ENCODE measurements at places on chromosomes 4 and X.

DNA sequence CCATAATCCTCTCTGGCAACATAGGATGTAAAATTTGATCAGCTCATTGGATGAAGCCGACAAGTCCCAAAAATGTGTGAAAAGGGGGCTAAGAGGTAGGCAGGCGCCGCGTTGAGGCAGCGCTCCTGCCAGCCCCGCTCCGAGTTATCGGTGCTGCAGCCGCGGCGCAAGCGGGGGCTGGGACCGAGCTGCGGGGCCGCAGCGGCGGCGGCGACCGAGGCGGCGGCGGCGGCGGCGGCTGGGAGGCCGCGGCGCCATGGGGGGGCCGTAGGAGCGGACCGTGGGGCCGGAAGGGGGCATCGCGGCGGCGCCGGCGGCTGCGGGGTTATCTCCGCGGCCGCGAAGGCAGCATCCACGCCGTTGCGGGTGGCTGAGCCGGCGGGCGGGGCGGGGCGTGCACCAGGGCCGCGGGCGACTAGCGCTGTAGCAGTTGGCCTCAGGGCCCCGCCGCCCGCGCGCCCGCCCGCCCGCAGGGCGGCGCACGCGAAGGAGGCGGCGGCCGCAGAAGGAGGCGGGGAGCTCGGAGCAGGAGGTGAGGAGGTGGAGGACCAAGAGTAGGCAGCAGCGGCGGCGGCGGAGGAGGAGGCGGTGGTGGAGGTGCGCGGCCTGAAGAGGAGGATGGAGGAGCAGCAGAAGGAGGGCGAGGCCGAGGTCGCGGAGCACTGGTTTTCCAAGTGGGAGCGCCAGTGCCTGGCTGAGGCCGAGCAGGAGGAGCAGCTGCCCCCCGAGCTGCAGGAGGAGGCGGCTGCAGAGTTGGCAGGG is 126.0 kb upstream of the CXorf66 start:
- DNase-seq = peak; percentile 4

GRCh38 chr4:55910140-55910539 is 38.6 kb upstream of the CEP135 start:
- no peak for DNase-seq

DNA sequence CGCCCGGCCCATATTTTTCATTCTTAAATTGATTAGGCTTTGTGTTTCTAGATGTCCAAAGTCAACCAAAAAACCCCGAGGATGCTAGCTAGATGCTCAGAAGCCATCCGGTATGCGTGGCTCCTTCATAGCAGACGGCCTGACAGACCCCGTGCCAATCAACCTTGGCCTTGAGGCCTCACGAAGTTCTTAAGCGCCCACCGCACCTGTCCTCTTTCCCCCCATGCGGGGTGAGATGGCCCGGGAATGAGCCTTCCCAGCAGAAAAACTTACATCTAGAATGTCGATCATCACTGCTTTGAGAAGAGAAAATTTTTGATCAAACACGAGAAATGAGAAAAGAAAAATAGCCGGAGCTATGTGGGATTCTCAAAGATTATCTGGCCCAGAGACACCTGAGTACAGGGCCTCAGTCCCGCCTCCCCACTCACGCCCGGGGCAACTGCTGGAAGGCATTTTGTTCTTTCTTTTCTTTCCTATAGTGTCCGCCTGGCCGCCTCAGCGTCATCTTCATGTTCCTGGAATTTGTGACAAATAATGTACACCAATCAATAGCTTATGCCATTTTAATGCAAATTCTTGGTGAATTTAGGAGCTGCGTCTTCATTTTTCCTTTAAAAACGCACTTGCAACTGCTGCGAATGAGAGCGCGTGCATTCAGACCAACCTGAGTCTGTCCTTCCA is 1.6 kb upstream of the NAT8L start:
- DNase-seq = no peak

GRCh38 chr4:101871962-101872676 is 81.6 kb downstream of the BANK1 start:
- no peak for DNase-seq

DNA sequence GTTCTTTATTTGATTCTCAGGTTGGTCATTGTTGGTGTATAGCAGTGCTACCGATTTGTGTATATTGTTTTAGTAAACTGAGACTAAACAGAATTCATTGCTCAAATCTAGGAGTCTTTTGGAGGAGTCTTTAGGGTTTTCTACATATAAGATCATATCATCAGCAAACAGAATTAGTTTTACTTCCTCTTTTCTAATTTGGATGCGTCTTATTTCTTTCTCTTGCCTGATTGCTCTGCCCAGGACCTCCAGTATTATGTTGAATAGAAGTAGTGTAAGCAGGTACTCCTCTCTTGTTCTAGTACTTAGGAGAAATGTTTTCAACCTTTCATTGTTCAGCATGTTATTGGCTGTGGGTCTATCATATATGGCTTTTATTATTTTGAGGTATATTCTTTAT is 92.6 kb downstream of the IQCM start:
- no peak for DNase-seq

- DNase-seq = no peak
These were observed 30.8 kb downstream of the NDNF start for GRCh38 chr4:121041307-121042090.

DNA sequence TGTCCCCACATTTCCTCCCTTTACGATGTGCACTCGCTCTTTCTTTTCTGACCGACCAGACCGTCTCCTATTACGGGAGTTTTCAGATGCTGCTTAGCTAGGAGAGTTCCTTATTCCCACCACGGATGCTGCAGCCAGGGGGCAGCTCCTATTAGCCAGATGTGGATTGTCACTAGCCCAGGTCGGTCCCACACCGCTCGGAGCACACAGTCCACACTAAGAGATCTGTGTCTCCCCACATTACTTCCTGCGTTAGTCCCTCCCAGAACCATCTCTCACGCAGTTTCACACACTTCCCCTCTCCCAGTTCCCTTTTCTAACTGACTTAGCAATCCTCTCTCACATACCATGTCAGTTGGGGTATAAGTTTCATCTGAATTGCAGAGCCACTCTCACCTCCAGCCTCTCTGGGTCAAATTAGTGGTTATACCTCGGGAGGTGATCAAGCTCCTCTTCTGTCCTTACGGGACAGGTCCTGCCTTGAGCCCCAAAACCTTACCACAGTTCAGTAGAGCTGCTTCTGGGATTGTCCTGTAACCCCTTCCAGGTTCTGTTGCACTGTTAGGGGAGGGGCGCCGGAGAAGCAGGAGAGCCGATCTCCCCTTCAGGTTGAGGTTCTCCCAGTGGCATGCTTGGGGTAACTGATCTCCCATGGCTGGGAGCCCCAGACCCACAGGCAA is 28.2 kb downstream of the SULT1E1 start:
- no peak for DNase-seq

DNA sequence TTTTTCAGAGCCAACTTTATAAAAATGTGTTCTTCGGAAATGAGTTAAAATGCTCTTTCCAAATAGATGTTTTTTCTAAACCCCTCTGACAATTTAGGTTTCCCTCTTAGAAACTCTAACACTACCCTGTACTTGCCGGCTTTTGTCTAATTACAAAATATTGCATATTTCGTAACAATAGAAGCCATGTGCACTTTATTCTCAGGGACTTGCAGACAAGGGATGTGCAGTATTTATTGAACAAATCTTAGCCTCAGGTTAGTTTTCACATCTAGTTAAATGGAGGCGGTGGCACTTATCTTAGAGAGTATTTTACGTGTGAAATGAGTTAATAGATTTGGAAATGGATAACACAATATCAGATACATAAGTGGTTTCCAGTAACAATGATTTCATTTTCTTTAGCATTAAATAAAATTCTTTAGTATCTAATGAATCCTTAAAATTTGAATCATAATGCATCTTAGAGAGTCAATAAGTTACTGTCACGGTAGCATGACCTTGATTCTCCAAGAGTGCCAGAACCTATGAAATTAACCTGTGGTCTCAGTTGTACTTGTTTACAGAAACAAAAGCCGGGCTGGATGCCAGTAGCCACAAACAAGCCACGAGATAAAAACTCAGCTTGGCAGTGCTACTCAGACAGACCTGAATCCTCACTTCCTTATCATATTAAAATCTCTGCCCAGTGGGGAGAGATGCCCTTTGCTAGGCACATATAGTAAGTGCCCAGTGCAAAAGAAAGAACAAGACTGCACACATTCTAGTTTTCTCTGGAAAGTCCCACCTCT is 772 bp upstream of the PABPC4L start:
- DNase-seq = no peak

DNA sequence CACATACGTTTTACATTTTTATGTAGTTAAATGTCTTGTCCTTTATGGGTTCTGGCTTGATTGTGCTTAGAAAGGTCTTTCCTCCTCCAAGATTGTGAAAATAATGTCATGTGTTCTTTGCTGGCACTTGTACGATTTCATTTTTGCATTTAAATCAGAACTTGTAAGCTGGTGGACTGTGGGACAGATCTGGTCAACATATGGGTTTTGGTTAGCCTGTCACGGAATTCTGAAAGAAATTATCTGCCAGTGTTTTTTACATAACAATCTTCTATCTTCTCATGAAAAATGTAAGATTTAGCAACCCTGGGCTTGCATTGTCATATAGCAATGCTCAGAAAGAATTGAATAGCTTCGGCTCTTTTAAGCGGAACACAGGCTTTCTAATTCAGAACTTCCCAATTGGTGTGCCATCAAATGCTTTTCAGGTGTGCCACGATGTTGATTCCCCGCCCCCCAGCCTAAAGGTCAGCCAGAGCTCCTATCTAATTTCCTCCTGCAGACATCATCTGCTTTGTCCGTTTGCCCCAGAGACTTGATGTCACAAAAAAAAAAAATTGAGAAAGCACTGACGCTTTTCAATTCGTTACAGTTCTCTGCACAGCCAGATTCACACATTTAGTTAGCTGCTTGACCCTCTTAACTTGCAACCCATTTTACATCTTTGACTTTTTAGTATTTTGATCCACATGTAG is 16.2 kb downstream of the AFF1 start:
- DNase-seq = no peak

DNA sequence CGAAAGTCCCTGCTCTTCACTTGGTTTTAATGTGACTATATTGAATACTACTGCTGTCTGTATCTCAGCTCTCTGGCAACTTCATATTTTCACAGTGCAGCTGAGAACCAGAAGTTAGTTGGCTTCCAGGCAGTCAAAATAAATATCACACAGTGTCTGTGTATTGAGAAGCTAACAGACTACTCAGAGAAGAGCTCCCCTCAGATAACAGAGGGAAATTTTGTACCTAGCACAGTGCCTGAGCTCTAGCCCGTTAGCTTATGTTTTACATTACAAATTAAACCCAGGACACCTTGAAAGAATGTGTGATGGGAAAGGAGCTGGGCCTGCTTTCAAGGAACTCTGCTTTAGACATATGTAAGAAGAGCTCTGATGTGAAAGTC is 22.7 kb downstream of the JADE1 start:
- DNase-seq = no peak

DNA sequence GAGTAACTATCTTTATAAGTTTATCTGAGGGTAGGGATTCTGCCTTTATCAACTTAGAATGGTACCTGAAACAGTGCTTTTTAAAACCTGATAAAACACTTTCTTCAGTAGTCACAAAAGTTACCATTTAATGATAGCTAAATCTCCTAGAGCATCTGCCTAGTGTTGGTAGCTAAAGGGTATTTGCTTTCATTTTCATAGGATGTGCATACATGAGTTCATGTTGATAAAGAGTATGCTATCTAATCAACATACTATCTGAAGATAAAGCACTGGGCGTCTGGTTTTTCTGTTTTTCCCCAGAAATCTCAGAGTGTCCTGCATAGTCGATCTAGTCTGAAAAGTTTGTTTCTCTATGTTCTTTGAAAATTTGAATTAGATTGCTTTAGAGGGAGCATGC is 75.1 kb downstream of the ADGRL3 start:
- no peak for DNase-seq

- DNase-seq = no peak
These were observed 35.9 kb downstream of the ETDC start for GRCh38 chrX:135345107-135345589.

DNA sequence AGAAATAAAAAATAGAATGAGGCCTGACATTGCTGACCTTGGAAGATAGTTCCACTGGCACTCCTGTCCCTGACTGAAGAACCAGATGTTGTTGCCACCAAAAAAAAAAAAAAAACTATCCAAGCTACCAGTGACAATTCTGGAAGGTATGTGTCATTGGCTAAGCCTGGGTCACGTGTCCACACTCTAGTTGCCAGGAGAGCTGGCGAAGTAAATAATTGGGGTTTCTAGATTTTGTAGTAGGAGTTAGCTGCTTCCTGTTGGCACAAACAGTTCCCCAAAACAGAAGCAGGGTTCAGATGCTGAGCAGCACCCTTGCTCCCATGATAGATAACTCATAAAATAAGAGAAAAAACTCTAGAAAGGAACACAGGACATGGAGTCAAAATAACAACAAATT is 20.5 kb downstream of the MND1 start:
- no peak for DNase-seq

- no peak for DNase-seq
These were observed 49.6 kb downstream of the RRAGB start for GRCh38 chrX:55767100-55767499.

DNA sequence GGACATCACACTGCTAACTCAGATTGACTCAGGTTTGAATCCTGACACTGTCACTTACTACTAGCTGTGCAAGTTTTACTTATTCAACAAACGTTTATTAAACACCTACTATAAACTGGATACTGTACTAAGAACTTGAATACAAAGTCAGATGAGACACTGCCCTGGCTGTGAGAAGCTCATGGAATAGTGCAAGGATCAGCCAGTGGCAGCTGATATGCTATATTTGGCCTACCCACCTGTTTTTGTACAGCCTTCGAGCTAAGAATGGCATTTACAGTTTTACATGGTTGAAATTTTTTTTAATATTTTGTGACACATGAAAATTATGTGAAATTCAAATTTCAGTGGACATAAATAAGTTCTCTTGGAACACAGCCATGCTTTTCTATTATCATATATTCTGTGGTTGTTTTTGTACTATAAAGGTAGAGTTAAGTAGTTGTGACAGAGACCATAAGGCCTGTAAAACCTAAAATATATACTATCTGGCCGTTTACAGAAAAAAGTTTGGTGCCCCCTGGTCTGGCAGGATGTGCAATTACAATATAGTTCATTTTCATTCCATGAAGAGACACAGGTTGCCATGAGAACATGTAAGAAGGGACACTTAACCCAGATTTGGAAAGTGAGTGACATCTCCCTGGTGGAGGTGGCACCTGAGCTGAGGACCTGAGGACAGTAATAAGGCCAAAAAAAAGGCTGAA is 3.4 kb upstream of the SEC24D start:
- DNase-seq = no peak

- no peak for DNase-seq
These were observed 18.0 kb downstream of the HHIP start for GRCh38 chr4:144663834-144664475.

DNA sequence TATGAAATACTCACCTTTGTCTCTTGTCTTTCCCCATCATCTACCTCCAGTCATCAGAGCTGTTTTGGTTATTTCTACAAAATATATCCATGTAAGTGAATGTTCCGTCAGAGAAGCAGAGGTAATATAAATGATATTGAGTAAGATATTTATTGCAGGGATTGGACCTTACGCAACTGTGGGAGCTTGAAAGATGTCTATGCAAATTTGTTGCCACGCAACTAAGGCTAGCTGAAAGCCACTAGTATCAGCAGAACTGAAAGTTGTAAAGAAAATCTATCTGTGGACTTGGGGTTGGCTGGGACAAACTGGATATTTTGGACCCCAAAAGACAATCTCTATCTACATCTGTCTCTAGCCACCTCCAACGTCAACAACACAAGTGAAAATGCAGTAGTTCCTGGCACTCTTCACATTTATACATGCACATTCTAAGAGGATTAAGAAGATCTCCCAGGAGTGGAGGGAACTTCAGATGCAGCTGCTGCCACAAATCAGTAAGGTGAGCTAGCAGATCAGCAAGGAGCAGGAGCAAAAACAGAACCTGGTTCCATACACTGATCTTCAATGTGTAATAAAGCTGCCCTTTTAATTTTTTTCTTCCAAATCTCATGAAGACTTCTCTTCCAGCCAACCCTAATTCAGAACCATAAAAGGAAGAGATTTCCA is 8.5 kb upstream of the CCSER1 start:
- DNase-seq = no peak

Measured in T follicular helper cell (primary cell).